Colonic mucosa (tissue), 4 donors: ENCODE measurements at places on chromosomes 11 and 22. TPM values are rescaled to one million over a fixed set of nuclear protein-coding genes. Genes with fewer than 3 reads are reported as not detected.

The FXYD6 gene
- total RNA-seq, result 29.8 TPM

The CCDC82 gene
- total RNA-seq, result 11.6 TPM

The NDUFS3 gene
- total RNA-seq, result 228 TPM

The PGM2L1 gene
- 11.1 TPM for total RNA-seq

The PRG3 gene
- not detected for total RNA-seq

The BTBD18 gene
- not detected for total RNA-seq

The ESAM gene
- 10.4 TPM for total RNA-seq
